ENCODE measurements at places on chromosomes 7 and 10.
A peak's percentile ranks its signal among the peaks of the same experiment; 100 is the strongest.

DNA sequence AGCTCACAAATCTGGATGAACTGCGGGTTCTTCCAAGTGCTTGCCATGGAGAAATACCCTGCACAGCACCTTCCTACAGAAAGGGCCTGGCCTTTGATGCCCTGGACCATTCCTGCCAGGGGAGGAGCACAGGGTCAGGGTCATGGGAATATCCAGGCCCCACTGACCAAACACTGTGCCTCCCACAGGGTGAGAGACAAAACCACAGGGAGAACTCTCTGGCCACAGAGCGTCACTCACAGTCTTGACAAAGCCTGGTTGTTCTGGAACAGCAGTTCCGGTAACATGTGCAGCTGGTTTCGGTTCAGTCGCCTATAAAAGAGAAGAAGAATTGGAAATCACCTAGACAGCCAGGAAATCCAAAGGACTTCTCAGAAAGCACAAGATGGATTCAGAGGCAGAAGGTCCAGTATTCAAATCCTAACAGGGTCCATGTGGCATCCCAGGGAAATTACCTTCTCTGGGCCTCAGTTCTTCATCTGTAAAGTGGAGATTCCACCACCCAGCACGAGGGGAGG lies 28.1 kb downstream of the SLIT1 start:
- DNase-seq = no peak

DNA sequence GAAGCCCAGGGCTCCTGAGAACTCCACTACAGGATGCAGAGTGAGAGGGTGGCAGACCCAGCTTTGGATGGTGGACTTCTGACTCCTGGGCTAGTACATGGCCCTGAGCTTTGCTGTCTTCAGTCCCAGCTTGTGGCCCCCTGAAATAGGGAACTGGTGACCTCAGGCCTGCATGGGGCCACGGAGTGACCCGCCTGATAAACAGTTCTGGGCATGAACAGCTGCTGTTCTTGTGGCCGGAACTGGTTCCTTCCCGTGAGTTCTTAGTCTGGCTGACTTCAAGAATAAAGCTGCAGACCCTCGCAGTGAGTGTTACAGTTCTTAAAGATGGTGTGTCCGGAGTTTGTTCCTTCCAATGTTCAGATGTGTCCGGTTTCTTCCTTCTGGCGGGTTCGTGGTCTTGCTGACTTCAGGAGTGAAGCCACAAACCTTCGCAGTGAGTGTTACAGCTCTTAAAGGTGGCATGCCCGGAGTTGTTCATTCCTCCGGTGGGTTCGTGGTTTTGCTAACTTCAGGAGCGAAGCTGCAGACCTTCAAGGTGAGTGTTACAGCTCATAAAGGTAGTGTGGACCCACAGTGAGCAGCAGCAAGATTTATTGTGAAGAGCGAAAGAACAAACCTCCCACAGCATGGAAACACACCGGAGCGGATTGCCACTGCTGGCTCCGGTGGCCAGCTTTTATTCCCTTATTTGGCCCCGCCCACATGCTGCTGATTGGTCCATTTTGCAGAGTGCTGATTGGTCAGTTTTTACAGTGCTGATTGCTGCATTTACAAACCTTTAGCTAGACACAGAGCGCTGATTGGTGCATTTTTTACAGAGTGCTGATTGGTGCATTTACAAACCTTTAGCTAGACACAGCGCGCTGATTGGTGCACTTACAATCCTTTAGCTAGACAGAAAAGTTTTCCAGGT lies 268.0 kb downstream of the ZEB1 start:
- DNase-seq = peak; percentile 58

- DNase-seq = no peak
Measured at GRCh38 chr10:112490545-112490944, 43.5 kb downstream of the VTI1A start.

GRCh38 chr10:67043041-67043440 lies 117.2 kb downstream of the LRRTM3 start:
- DNase-seq = no peak

DNA sequence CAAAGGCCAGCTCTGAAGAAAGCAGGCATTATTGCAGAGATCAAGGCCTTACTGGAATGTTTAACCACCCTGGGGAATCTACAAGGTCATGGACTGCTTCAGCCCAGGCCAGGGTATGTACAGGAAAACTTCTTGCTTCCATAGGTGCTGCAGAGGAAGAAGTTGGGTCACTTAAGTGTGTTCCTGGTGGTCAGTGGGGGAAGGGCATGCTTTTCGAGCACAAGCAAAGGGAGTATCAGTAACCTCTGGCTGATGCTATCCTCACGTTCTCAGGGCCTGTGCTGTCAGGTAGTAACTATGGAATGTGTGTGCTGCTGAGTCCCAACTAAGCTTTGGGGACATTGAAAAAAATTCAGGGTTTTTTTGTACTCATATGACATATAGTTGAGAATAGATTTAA lies 234.0 kb upstream of the SP4 start:
- no peak for DNase-seq

- no peak for DNase-seq
Measured at GRCh38 chr7:121449735-121450240, 53.7 kb upstream of the FAM3C start.

DNA sequence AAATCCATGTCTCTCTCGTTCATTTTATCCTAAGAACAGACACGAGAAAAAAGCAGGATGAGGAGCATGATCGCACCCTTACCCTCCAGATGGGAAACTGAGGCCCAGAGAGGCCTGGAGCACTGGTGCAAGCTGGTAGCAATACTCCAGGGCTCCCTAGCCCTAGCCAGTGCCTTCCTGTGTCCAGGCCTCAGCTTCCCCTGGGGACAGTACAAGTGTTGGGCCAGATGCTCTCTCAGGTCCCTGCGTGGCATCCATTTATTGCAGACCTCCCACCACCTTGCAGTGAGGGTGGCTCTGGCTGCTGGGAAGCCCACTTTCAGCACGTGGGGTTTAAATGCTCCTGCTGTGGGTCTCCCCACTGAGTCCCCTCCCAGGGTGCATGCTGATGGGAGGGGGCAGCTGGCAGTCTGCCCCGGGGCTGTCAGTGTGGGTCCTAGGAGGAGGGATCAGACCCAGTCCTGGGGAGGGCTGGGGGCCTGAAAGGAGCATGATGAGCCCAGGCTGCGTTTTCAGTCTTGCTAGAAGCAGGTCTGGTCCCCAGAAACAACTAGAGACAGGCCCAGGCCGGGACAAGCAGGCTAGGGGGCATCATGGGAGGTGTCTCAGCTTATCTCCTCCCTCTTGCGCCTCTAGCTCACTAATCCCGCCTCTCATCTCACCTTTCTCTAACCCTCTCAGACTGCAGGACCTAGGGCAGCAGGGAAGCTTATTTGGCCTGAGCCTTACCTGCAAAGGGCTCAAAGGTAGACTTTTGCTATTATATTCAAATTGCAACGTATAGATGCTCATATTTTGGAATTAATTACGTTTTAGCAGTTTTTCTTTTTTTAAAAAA lies 662 bp upstream of the PPIF start:
- DNase-seq = peak; percentile 44

GRCh38 chr10:68574051-68574450 lies 13.9 kb downstream of the TET1 start:
- no peak for DNase-seq

DNA sequence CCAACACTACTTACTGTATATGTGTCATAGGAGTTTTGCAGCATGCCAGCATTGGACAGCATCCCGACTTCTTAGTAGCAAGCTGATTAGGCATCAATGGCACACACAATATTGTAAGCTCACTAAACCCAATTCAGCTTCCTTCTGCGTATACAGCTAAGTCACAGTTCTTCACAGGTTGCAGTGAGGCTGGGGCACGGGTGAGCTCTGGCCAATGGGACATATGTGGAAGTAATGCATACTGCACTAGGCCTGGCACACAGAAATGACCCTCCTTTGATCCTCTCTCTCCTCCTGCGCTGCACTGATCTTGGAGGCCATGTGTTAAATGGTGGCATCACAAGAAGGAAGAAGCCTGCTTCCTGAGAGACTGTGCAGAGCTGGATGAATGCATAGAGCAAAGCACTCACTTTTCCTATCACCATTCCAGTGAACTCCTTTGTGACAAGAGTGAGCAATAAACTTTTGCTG lies 11.9 kb downstream of the RAB11FIP2 start:
- peak; percentile 14 for DNase-seq

DNA sequence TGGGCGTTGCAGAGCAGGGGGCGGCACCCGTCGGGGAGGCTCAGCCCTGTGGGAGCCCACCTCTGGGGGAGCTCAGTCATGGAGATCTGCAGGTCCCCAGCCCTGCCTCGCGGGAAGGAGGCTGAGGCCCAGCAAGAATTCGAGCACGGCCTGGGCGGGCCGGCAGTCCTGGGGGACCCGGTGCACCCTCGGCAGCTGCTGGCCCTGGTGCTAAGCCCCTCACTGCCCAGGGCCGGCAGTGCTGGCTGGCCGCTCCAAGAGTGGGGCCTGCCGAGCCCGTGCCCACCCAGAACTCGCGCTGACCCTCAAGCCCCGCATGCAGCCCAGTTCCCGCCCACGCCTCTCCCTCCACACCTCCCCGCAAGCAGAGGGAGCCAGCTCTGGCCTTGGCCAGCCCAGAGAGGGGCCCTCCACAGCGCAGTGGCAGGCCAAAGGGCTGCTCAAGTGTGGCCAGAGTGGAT lies 76.2 kb downstream of the TMEM26 start:
- no peak for DNase-seq

DNA sequence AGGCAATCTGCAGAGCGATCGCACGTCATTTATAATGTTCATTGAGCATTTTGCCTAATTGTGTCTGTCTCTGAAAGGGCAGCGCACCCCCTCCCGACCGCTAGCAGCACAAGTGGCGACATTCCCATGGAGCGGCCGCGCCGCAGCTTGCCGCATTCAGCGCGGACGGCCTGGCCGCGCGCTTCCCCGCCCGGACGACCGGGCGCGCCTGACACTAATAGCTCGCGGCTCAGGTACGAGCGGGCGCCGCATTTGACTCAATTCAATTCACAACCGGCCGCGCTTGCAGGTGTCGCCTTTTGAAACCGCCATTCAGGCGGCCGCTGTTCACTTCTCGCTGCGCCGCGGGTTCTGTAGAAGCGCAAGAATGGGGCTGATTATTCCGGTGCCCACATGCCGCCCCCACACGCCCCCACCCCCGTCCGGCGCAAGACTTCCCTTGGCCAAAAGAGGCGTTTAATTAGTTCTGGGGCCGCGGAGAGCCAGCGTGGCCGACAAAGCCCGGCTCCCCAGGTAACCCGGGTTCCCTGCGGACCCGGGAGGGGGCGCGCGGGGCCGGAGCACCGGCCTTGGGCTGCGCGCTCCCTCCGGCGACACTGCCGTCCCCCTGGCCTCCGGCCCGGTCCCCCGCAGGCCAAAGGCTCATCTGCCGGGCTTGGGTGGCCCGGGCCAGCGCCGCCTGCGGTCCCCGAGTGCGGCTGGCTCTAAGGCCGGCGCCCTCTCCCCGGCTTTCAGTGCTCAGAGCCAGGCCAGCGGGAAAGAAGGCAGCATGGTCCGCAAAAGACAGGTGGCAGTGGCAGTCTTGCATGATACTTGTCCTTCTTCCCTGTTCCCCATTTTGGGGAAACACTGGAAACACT lies 18.7 kb upstream of the PTF1A start:
- DNase-seq = no peak

DNA sequence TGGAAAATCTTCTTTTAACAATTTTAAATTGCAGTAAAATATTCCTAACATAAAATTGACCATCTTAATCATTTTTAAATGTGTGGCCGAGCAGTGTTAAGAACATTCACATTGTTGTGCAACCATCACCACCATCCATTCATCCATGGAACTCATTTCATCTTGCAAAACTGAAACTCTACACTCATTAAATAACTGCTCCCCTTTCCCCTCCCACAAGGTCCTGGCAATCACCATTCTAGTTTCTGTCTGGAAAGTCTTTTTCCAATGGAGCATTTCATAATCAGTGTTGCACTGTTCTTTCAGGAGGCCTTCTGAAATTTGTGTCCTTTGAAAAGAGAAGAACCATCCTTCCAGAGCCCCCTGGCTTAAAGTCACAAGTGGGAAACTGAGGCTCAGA lies 233.1 kb downstream of the PLXNA4 start:
- DNase-seq = no peak

All from hematopoietic multipotent progenitor cell treated with erythropoietin and hydrocortisone succinate and interleukin-3 and kit ligand, for 6 days (in vitro differentiated cells).